ENCODE measurements at places on chromosomes 3 and 15.

DNA sequence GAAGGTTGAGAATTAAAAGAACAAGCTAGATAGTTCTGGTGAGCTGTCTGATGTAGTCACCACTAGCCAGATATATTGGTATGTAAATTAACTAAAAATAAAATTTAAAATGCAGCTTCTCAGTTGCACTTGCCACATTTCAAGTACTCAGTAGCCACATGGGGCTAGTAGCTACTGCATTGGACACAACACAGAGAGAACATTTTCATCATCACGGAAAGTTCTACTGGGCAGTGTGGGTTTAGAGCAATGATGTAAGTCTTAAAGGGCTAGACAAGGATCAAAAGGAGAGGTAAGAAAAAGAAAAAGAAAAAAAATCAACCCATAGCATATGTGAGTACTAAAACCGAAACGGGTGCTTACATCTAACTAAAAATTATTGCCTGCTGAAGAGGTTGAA lies 282.4 kb upstream of the LRRFIP2 start:
- DNase-seq = no peak

GRCh38 chr3:129000742-129001100 lies 383 bp upstream of the EFCC1 start:
- DNase-seq = no peak

GRCh38 chr15:67415181-67415580 lies 105.8 kb upstream of the C15orf61 start:
- DNase-seq = no peak

DNA sequence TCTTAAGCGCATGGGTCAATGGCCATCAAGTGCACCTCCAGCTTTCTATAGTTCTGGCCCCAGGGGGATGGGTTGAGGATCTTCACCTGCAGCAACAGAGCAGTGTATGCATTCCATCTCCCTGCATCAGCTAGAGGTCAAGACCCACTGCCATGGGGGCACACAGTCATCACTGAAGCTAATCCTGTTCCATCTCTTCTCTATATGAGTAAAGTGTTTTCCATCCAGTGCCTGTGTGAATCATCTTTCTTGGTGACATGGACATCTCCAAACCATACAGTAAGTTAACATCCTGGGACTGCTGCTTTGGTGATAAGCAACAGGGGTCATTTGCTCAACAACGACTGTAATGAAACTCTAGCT lies 4.4 kb upstream of the ENTPD3 start:
- DNase-seq = no peak

GRCh38 chr3:12558706-12559105 lies 1.8 kb downstream of the MKRN2 start:
- no peak for DNase-seq
